Fibroblast of the conjunctiva (primary cell): ENCODE measurements at places on chromosomes 2 and 18.

DNA sequence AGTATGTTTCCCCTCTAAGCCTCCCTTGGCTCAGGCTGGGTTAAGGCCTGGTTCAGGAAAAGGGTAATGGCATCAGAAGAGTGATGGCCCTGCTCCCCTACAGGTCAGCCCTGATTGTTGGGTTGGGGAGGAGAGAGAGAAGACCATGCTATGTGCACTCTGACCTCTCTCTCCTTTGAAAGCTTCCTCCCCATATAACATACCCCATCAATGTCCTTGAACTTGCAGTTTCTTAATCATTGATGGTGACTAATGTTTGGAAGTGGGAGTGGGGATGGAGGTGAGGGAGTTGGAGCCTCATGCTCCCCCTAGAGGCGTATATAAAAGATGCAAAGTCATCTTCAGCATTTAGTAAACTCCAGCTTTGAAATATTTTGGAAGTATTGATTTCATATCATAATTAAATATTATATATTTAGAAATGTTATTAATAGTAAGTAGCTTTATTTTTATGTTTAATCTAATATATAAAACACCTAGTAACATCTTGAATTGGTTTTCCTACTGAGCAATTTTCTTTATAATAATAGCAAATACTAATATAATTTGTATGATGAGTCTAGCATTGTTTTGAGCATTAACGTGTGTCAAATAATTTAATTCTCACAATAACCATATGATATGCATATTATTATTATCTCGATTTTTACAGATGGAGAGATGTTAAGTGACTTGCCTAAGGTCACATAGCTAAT, 8.8 kb downstream of the PLCL1 start:
- peak; percentile 20 for DNase-seq

DNA sequence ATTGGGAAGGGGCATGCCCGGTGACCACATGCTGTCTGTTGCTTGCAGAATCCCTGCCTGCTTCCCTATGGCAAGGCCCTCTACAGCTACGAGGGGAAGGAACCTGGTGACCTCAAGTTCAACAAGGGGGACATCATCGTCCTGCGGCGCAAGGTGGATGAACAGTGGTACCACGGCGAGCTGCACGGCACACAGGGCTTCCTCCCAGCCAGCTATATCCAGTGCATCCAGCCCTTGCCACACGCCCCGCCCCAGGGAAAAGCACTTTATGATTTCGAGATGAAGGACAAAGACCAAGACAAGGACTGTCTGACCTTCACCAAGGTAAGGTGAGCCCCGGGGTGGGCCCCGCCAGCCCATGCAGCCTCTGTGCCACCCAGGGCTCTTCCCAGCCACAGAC, 218.6 kb downstream of the SH3RF3 start:
- DNase-seq = no peak

DNA sequence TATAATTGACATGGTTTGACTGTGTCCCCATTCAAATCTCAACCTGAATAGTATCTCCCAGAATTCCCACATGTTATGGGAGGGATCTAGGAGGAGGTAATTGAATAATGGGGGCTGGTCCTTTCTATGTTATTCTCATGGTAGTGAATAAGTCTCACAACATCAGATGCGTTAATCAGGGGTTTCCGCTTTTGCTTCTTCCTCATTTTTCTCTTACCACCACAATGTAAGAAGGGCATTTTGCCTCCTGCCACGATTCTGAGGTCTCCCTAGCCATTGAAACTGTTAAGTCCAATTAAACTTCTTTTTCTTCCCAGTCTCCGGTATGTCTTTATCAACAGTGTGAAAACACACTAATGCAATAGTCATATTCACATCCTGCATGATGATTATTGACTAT, 1073.3 kb upstream of the CDH2 start:
- no peak for DNase-seq

DNA sequence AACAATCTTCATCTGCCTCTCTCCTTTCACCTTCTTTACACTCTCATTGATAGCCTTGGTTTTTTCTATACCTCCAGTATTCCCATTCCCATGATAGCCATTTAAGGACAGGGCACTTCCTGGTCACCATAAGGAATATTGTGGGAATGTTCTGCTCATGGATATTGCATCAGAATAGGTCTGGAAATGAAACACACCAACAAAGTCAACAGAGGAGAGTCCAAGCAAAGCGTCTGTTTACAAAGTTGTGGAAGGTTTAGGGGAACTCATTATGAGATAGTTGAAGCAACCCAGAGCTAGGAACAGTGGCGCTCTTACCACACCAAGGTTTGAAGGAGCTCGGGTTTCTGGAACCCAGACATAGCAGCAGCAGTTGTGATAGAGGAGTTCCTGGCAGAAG, 150.3 kb upstream of the TNP1 start:
- DNase-seq = no peak

GRCh38 chr2:174775571-174775980, 11.3 kb upstream of the CHRNA1 start:
- no peak for DNase-seq

- DNase-seq = no peak
Observed at GRCh38 chr18:22260208-22260820, 90.9 kb downstream of the GATA6 start.

DNA sequence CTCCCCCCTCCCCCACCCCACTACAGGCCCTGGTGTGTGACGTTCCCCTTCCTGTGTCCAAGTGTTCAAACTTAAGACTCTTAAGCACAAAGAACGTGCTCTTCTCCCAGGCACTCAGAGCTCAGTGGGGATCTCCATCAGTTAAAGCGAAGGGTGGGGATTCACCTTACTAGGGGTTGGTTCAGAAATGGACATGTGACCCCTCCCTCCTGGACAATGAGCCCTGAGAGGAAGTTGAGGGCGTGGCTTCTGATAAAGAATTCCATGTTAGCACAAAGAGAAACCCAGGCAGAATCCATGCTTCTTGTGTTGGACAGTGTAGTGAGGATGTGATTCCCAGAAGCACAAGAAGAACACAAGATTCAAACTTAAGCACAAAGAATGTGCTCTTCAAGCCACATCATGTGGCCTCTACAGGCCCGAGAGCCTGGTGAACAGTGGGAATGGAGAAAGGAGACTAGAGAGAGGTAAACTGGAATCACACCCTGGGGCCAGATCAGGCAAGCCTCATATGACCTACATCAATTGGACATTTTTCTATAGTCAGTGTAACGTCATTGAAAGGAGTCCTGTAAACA, 78.1 kb upstream of the TTC39C start:
- no peak for DNase-seq

DNA sequence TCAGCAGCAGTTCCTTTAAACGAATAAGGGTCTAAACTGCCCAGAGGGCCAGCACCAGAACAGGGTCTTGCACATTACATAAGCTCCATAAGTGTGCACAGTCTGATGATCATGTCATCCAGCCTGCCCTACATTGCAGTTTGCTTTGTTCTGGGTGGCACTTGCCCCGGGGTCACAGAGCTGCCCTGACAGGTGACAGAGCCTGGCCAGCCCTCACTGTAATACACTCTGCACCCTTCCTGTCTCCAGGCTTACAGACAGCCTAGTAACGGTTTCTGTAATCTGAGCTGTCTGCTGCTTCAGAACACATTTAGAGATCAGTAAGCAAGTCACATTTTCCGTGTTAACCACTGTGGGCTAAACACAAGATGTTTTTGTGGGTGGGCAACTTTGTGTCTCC, 213.3 kb downstream of the FAM210A start:
- DNase-seq = no peak
